ENCODE measurements at places on chromosomes 4 and X.

- no peak for DNase-seq
Measured at GRCh38 chr4:94253036-94253435, 45.4 kb downstream of the SMARCAD1 start.

- DNase-seq = no peak
Measured at GRCh38 chrX:9519546-9520216, 54.8 kb downstream of the TBL1X start.

DNA sequence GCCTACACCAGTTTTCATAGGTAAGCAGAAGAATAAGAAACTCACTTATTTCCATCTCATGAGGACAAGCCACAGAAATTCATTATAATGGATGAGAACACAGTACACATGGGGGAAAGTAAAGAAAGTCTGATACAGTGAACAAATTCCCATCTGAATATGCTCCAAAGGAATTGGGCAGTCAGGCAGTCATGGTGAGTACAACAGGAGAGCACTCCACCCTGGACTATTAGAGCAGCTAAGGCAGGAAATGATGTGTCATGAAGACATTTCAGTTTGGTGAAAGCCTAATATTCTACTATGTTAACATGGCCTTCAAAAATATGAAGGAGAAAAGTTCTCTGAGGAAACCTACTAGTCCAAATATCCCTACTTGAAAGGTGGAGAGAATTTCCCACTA lies 92.0 kb upstream of the PRDX4 start:
- DNase-seq = no peak

GRCh38 chr4:19380600-19380999 lies 871.1 kb upstream of the SLIT2 start:
- no peak for DNase-seq

GRCh38 chr4:185358959-185359358 lies 36.8 kb downstream of the LRP2BP start:
- DNase-seq = no peak

- no peak for DNase-seq
Measured at GRCh38 chrX:13689741-13690211, 848 bp downstream of the RAB9A start.

- DNase-seq = no peak
Measured at GRCh38 chr4:2942037-2942531, 21.1 kb downstream of the NOP14 start.

DNA sequence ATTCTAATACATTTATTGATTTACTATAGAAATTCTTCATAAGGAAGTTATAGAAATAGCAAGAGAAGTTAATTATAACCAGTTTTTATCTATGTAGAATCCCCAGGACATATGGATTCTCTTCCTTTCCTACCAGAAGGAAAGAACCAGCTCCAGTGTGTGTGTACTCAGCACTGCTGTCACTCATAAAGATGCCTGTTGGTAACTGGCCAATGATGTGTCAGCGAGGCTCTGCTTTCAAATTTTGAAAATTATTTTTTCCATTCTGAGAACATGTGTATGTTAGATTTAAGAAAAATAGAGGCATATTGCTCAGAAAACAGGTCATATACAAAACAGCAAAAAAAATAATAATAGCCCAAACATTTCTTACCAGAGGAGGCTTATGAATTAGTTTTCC lies 814.8 kb upstream of the IGFBP7 start:
- DNase-seq = no peak

DNA sequence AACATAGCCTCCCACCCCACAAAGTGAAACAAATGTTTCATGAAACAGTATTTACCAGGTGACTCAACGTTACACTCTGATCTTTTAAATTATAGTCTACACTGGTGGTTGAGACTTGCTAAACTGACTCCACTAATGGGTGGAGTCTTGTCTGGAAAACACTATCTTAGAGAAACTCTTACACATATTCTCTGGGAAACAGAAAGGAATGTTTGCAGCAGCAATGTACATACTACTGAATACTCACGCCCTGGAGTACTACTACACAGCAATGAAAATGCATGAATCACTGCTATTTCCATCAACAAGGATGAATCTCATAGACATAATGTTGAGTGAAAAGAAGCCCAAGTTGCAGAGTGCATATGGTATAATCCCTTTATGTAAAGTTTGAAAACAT lies 208.5 kb upstream of the IGFBP7 start:
- no peak for DNase-seq

DNA sequence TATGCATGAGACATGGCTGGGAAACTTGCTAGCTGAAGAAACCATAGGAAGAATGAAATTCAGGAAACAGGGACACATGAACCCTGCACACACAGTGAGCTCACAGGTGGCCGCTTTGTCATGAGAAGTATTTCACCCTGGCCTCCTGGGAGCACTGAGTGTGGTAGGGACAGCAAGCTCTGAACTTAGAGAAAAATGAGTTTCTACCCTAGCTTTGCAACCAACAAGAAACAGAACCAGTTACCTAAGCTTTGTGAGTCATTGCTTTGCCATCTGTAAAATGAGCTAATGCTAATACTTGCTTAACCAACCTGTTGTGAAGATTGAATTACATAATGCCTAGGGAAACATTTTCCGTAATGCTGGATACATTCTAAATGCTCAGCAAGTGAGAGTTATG lies 206.6 kb upstream of the HS3ST1 start:
- no peak for DNase-seq

- no peak for DNase-seq
Measured at GRCh38 chrX:131801911-131802310, 221.2 kb upstream of the STK26 start.

- DNase-seq = no peak
Measured at GRCh38 chrX:144637731-144638130, 609.6 kb upstream of the SPANXN1 start.

GRCh38 chr4:7621252-7622035 lies 186.7 kb upstream of the PSAPL1 start:
- no peak for DNase-seq

- DNase-seq = peak; percentile 3
Measured at GRCh38 chrX:39497702-39498265, 600.0 kb downstream of the BCOR start.

DNA sequence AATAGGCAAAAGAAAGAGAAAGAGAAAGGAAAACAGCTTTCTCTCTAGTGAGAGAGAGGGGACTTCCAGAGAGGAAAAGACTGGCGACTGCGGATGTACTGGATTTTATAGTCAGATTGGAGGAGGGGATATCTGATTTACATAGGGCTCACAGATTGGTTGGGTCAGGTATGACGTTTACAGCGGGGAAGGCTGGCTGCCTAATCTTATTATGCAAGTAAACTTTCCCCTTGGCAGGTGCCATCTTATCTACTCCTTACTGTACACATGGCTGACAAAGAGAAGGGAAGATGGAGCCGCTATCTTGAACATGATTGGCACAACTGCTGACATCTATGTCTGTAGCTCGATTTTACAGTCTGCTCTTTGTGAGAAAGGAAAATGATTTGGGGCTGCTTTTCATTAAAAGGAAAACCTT lies 25.4 kb downstream of the RBPJ start:
- no peak for DNase-seq

Measured in SHP77 (cell line).